ENCODE measurements at places on chromosomes 11 and 22.

- no peak for DNase-seq
These were observed 19.0 kb downstream of the MYBPC3 start for GRCh38 chr11:47333526-47333845.

DNA sequence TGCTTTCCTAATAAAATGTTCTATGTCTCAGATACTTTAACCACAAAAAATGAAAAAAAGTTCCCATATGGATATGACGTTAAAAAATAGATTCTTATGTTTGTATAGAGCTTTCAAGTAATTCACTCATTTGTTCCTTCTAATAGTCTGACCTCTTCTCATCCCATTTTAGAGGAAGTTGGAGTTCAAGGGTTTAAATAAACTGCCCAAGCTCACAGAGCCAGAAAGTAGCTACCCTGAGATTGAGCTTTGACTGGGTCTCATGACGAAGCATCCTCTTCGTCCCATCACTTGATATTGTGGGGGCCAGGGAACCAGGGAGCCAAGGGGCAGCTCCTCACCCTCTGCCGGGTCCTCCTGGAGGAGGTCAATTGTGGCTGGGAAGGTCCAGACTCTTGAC, 116.3 kb downstream of the CCDC81 start:
- no peak for DNase-seq

DNA sequence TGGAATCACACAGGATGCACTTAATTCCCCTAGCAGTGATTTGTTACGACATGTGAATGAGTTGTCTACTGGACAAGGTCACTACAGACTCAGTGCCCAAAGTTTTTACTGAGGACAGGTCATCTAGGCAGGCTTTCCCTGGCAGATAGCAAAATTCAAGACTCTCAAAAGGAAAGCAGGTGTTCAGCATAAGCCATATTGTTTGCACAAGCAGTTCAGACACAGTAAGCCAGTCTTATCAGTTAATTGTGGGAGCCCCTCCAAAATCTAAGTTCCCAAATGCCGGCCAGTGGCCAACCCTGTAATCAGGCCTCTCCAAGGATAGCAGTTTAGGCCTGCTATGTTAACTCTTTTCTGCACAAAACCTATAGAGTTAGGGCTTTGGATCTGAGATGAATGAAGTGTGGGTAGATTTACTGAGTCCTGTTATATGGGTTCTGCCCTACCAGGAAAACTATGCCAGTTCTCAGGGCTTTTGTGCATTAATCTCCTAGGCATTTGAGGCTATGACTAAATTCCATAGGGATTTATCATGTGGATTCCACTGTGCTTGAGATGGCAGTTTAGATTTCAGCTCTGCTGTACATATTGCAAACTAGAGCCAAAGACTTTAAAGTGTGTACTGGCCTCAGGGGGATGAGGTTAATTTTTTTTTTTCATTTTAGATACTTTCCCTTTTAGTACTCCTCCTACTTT, 4.8 kb upstream of the ARHGEF12 start:
- DNase-seq = no peak

- DNase-seq = no peak
These were observed 187.0 kb upstream of the ISX start for GRCh38 chr22:34879001-34879400.

DNA sequence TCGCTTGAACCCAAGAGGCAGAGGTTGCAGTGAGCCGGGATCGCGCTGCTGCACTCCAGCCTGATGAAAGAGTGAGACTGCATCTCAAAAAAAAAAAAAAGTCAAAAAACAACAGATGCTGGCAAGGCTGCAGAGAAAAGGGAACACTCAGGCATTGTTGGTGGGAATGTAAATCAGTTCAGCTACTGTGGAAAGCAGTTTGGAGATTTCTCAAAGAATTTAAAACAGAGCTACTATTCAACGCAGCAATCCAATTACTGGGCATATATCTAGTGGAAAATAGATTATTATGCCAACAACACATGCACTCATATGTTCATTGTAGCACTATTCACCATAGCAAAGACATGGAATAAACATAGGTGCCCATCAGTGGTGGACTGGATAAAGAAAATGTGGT, 89.7 kb downstream of the EFCAB6 start:
- DNase-seq = no peak

GRCh38 chr22:30347255-30347892, 9.3 kb downstream of the SF3A1 start:
- DNase-seq = no peak

DNA sequence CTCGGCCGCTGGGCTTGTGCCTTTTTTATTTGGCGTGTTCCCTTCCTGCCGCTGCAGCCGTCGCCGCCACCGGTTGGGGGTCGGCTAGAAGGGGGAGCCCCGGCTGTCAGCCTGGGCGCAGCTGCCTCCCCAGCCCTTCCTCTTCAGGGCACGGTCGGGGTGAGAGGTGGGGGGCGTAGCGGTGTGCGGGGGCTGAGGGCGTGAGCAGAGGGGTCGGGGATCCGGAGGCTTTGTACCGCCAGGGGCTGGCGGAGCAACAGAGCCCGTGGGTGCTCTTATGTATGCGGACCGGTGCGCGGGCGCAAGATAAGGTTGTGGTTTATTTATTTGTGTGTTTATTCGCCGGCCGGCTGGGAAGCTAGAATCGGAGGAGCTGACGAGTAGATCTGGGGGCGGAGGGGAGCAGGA, 477 bp downstream of the ZBTB16 start:
- no peak for DNase-seq
